ENCODE measurements at places on chromosomes 5 and 9.

GRCh38 chr5:43486353-43486752 is 2.7 kb upstream of the TMEM267 start:
- no peak for DNase-seq

DNA sequence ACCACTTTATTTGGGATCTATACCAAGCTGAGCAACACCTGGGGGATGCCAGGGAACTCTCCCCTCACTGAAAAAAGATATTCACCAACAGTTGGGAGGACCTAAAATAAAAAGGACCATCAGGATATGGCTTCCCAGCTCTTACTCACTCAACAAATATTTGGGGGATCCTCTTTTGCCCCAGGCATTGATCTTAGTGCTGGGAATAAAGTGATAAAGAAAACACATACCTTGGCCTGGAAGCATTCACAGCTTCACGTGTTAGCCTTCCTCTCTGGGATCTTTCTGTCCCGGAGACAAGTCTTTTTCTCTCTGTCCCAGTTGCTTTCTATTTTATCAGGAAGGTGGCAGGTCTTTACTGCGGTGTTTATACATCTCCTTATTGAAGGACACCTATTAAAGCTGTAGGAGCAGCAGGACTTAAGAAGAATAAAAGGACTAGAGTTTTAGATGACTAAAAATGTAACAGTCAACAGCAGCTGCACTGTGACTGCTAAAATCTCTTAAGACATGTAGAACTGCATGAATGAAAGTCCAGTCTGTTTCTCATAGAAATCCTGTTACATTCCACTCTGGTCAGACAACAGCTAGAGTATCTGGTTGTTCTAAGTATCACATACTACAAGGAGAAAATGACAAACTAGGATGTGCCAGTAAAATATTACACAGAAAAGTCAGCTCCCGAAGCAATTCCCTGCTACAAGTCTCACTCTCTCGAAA is 90.0 kb upstream of the ITGA2 start:
- no peak for DNase-seq

DNA sequence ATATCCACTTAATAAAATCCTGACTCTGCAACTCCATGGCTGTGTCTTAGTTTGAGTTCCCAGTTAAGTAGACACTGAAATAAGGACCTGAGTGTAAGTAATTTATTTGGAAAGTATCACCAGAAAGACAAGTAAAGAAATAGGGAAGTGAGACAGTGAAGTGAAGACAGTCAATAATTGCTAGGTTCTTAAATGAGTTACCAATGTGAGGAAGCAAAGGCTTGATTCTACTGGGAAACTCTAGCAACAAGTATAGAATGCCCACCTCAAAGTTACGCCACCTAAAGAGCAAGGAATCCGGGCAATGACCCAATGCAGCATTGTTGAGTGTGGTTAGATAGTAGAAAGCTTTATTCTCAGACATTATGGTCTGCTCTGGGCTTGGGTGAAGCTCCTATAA is 383.9 kb downstream of the TLR4 start:
- no peak for DNase-seq

DNA sequence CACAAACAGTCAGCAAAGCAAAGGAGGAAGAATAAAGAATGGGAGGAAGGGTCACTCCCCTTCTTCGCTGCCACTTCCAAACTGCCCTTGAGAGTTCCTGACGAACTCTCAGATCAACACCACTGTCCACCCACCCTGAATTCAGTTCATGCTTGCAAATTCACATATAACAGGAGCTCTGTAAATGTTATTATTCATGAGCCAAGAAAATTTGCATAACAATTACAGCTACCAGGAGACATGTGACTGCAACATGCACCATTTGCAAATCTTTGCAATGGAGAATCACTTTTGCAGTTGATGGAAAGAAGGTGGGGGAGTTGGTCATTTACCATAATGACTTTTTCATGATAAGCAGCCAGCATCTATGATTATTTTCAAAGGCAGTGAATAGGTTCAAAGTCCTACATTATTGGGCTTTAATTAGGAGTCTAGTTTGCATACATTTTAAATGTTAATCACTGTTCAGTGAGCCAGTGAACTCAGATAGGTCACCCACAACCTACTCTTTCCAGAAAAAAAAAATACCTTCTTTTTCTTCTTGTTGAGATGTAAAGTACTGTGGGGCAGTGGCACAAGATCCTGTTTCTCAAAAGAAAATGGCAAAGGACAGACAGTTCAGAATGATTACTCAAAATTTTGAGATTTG is 149.7 kb downstream of the CAAP1 start:
- DNase-seq, result peak; percentile 36

DNA sequence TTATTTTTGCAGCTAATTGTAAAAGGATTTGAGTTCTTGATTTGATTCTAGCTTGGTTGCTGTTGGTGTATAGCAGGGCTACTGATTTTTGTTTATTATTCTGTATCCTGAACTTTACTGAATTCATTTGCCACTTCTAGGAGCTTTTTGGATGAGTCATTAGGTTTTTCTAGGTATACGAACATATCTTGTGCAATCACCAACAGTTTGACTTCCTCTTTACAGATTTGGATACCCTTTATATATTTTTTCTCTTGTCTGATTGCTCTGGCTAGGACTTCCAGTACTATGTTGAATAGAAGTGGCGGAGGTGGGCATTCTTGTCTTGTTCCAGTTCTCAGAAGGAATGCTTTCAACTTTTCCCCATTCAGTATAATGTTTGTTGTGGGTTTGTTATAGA is 210.8 kb downstream of the FGF10 start:
- DNase-seq, result no peak

GRCh38 chr5:151897020-151897552 is 27.6 kb downstream of the GLRA1 start:
- no peak for DNase-seq

GRCh38 chr5:97102010-97102470 is 40.4 kb downstream of the LIX1 start:
- DNase-seq, result no peak

DNA sequence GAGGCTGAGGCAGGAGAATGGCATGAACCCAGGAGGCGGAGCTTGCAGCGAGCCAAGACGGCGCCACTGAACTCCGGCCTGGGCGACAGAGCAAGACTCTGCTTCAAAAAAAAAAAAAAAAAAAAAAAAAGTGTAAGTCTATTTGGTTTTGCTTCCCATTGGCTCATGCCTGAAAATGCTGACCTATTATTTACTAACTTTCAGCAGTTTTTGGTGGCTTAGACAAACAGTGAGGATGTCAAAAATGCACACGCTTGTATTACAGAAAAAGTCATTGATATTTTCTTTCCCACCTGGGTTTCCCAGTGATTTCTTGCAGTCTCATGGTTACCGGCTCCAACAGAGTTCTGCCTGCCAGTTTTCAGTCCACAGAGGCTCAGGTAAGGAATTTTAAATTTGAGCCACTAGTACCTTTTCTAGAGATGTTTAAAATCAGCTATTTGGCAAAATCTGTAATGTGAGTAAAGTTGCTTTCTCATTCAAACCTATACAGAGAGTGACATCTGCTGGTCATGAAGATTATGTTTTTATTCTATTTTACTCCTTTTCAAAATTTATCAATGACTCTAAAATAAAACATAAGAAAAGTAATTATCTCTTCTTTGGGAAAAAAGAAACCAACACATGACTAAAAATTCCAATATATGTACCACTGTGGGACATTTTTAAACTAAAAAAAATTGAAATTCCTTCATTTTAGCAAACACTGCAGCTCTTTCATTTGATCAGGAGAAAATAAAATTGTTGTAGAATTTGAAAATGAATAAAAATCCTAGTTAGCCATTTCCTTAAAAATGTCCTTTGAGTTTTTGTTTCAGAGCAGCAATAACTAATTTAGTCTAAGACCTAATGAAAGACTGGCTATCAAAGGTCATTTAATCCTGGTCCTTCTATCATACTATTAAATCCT is 8.8 kb downstream of the FAM200C start:
- DNase-seq, result no peak

DNA sequence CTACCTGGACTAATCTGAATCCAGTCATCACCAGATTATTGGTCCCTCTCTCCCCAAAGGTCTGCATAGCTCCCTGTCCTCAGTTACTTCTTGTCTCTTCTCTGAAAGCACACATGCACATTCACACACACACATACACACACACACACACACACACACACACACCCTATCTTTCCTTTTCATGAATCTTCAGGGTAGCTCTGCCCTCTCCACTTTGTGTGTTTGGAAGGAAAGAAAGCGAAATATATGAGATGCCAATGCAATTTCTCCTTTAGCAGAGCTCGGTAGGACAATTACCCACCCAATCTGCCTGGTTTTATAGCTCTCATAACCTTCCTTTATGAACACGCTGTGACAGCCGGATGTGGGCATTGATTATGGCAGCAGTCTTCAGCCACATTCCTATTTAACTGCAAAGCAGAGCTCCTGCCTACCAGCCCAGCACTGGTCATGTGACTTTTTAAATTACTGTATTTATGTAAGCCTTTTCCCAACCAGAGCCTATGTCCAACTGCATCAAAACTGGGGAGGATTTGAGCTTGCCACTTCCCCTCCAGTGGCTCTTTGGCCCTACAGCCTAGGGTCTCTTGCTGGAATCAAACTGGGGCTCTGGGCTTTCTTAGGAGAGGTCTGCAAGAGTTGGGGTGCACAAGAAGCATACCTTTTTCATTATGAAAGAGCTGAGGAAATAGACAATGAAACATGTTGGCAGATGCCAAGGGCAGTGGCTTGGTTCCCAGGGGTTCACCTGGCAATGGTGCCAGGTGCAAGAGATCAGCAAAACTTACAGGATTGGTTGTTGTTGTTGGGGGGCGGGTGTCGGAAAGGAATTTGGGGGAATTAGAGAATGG is 20.8 kb upstream of the MATR3 start:
- no peak for DNase-seq

GRCh38 chr5:105752801-105753200 is 1917.9 kb downstream of the EFNA5 start:
- DNase-seq, result no peak

DNA sequence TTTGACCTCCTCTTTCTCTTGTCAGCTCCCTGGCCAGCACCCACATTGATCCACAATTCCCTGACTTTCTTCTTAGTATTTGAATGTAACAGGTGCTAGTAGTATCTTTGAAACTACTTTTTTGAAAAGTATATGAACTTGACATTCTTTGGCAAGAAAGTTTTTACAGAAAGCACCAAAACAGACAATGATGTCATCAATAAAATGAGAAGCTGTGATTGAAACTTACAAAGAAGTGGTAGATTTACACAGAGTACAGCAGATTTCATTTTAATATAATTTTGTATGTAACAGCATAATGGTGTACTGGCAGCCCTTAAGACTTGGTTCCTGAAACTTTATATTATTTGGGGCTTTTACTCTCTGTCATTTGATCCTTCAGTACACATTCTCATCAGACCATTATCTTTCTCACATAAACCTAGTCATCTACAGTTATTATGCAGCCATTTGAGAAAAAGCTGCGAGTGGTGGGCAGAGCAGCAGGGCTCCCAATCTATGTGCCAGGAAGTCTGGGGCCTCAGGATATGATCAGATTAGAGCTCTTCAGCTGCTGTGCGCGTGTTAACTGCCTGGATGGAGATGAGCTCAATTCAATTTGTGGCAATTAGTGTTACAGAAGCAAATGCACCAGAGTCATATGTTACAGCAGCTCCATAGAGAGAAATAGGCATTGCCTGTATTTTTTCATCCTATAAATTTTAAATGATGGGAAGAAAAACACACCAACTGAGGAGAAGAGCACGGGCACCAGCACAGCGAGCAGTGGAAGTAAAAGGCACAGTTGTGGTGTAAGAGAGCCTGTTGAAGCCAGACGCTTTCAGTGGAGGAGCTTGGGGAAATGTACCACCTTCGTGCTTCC is 126.1 kb downstream of the STARD4 start:
- no peak for DNase-seq

- DNase-seq, result no peak
Observed at GRCh38 chr9:105393576-105394344, 54.1 kb upstream of the FSD1L start.

DNA sequence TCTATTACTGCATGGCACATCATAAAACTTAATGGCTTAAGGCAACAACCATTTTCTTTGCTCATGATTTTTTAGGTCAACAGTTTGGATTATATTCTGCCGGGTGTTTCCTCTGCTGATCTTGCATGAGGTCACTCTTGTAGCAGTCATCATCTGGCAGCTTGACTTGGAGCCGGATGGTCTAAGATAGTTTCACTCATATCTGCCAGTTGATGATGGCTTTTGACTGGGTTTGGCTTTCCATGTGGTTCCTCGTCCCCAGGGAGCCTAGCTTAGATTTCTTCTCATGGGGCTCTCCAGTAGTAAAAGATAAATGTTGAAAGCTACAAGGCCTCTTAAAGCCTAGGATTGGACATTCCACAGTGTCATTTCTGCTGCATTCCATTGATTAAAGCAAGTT is 27.4 kb downstream of the LNPEP start:
- no peak for DNase-seq

- DNase-seq, result no peak
Observed at GRCh38 chr5:4083591-4084337, 488.1 kb downstream of the IRX1 start.

DNA sequence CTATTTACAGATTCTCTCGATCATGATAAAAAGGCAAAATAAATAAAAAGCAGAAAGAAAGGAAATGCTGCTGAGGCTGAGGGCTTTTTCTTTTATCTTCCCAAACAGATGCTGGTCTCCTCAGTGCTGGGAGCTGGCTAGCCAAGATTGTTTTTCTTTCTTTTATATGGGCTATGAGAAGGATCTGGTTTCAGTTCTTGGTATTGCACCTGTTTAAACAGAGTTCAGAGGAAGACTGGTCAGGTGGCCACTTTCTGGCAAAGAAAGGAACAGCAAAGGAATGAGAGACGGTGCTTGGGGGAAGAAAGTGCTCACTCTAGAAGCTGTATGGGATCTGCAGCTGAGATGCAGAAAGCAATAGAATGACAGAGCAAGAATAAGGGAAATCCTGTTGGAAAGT is 88.9 kb downstream of the SLF1 start:
- no peak for DNase-seq

DNA sequence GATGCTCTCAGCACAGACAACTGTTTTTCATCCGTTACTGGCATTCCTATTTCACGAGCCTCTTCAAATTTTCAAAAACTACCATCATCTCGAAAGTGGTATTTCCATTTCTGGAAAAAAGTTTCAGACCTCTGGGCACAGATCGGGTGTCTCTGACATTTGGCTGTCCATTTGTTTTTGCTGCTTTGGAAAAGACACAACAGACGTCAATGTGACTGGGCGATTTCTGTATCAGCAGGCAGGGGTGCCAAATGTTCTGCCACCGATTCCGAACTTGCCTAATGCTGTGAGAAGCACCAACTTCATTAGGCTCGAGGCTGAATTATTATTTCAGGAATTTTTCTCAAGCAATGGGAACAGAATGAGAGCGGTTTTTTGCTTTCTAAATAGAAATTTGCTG is 105.6 kb downstream of the ARSB start:
- DNase-seq, result no peak

DNA sequence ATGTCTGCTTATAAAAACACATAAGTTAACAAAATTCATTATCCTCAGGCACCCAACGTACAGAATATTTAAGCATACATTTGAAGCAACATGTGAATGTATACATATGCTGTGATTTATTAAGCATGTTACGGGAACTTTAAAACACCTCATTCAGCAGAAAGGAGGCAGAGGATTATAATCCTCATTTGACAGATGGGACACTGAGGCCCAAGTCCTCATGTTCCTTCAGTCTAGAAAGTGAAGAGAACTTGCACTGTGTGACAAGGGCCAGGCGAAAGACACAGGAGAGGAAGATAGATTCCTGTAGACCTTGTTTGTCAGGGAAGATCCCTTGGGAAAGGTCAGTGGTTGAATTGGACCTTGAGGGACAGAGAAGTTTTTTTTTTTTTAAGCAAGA is 7.6 kb upstream of the PSMD5 start:
- DNase-seq, result no peak

Measured in NCI-H526 treated with DMSO at 0.1 percent for 48 hours (cell line).